Right ventricle myocardium inferior (tissue), 1 donor: ENCODE measurements at places on chromosomes 3 and 15. TPM values are rescaled to one million over a fixed set of nuclear protein-coding genes. Genes with fewer than 3 reads are reported as not detected.

P2RY13 gene
- 1.0 TPM for total RNA-seq

SAMD7 gene
- not detected for total RNA-seq

ZBTB20 gene
- 55.7 TPM for total RNA-seq

PCBP4 gene
- 79.8 TPM for total RNA-seq

SCN5A gene
- total RNA-seq, result 163 TPM

GOLGA6L7 gene
- not detected for total RNA-seq

MORC1 gene
- total RNA-seq, result not detected

NANOGP8 gene
- total RNA-seq, result not detected

KNSTRN gene
- total RNA-seq, result 8.5 TPM

ZMYND10 gene
- not detected for total RNA-seq

PLCH1 gene
- 1.3 TPM for total RNA-seq

SERPINI1 gene
- total RNA-seq, result 4.6 TPM

RETNLB gene
- not detected for total RNA-seq

RBP2 gene
- total RNA-seq, result not detected

UROC1 gene
- total RNA-seq, result not detected
